GM18507 (cell line): ENCODE measurements at places on chromosomes 7 and 10.

DNA sequence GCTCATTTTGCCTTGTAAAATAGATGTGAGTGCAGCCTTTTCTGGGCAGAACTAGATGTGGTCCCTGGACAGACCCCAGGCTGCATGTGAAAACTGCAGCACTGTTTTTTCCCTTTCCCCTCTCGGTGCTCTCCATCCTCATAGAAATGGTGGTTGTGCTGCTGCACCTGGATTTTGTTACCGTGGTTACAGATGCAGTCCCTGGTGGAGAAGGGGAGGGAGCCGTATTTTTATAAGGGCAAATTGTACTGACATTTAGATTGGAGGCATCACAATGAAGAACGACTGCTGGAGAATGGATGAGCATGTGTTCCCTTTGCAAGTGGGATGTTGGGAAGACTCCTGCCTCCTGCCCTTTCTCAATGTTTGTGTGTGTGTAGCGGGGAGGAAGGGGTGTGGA is 469.9 kb downstream of the CCSER2 start:
- no peak for DNase-seq

GRCh38 chr7:152762056-152762455 is 2.5 kb downstream of the ACTR3B start:
- DNase-seq: no peak

DNA sequence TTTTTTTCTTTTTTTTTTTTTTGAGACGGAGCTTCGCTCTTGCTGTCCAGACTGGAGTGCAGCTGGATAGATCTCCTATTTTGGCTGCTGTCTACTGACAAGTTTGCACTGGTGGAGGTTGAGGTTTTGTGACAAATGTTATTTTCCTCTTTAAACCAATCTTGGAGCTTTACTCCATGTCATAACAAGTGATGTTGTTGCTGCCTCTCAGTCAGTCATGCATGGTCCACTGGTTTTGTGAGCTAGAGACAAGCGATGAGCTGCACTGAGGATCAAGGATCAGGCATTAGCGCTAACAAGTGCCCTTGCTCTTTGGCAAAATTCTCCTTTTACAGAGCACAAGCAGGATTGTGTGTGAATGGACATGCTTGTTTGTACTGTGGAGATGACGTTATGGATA is 805 bp upstream of the WDFY4 start:
- no peak for DNase-seq

DNA sequence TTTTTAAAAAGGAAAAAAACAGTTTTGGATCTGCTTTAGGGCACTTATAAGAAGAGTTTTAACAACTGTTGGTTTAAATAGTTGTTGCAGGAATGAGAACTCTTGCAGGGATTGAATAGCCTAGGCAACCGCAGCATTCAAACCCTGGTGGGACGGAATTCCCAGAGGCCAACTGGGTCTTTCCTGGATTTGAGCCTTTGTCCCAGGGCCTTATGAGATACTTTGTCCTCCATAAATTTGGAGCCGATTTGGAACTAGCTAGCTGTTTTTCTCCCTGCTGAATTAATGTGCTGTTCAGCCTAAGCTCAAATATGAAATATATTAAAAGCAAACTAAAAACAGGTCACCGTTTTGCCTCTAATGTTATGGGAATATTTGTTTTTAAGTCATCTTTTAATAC is 109.6 kb downstream of the LRMDA start:
- DNase-seq: no peak

- no peak for DNase-seq
Measured at GRCh38 chr10:63641799-63642198, 120.6 kb downstream of the REEP3 start.

GRCh38 chr7:27032839-27033238 is 63.0 kb downstream of the HOXA1 start:
- DNase-seq: no peak
